AG09319 (cell line): ENCODE measurements at places on chromosomes 2 and 18.

DNA sequence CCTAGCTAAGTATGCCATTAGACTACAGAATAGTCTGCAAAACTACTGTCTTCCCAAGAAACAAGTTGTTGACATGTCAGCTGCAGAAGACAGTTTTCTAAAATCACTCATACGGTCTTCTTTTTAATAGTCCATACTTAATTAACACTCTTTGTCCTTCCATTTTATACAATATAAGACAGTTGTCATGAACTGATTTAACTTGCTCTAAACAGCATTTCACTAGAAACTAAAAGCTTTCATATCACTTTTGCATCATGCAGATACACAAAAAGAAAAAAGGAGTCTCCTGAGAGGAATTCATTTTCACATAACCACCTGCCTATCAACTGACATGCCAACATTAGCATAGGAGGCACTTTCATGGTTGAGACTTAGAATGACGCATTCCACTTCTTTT is 1159.6 kb upstream of the CHAC2 start:
- DNase-seq = no peak

DNA sequence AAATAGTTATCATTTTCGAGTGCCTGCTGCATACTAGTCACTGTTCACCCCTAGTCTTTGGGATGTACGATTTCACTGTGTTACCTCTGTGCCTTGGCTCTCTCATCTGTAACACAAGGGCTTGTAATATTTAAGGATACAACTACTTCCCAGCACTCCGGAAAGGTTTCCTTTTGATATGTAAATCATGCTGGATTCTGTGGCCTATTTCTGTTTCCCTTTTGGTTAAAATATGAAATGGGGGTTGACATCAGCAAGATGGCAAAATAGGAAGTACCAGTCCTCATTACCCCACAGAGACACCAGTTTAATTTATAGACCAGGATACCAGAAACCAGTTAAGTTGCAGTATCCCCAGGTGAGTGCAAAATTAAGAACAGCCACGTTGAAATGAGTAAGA is 23.5 kb downstream of the PSMG2 start:
- DNase-seq = no peak

GRCh38 chr2:168178520-168179324 is 68.7 kb downstream of the STK39 start:
- DNase-seq = no peak

GRCh38 chr2:170362871-170363631 is 185.1 kb downstream of the MYO3B start:
- DNase-seq = no peak

- no peak for DNase-seq
Observed at GRCh38 chr18:3052411-3052758, 39.4 kb upstream of the LPIN2 start.

- DNase-seq = no peak
Observed at GRCh38 chr2:98561902-98562695, 46.2 kb downstream of the COA5 start.

GRCh38 chr2:126858436-126858835 is 40.3 kb upstream of the TEX51 start:
- DNase-seq = no peak

- no peak for DNase-seq
Observed at GRCh38 chr2:120454654-120455385, 108.9 kb downstream of the INHBB start.

- DNase-seq = no peak
Observed at GRCh38 chr2:112643488-112643887, 2.3 kb upstream of the SLC20A1 start.
